ENCODE measurements at places on chromosomes 2 and 18. TPM values are rescaled to one million over a fixed set of nuclear protein-coding genes. Genes with fewer than 3 reads are reported as not detected.

Gene MOCOS
- total RNA-seq = 1.3 TPM

Gene LOXL3
- total RNA-seq = 64.2 TPM

GRCh38 chr2:9213477-9214051 is 7.0 kb downstream of the ASAP2 start:
- peaks cover 13% of the 10 kb centered on the region for H3K4me1 ChIP-seq
- no peak for DNase-seq
- H3K27ac ChIP-seq = no peak overlapping the region
- H3K27me3 ChIP-seq = no peaks in the 10 kb centered on the region
- H3K36me3 ChIP-seq = no peaks in the 10 kb centered on the region
- no peak overlapping the region for H3K4me3 ChIP-seq

Gene DLX2
- 1.4 TPM for total RNA-seq

DNA sequence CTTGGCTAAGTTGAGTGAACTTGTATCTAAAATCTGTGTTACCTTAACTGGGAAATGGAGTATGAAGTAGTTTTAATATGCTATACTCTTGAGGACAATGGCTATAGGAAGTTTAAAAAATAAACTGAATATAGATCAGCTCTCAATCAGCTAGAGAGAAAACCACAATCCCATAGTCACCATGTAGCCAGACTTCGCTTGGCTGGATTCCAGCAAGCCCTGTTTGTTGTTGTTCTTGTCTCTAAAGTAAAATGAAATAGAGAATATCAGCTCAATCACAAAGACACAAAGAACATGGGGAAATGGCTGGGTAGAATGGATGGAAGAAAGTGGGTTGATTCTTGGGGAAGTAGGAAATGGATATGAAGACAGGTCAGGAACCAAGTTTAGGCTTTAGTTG is 234.9 kb downstream of the PHLPP1 start:
- no peaks in the 10 kb centered on the region for H3K4me1 ChIP-seq
- H3K4me3 ChIP-seq = no peak overlapping the region

Gene KCNK3
- total RNA-seq = 21.7 TPM

Gene XPO1
- total RNA-seq = 103 TPM

Gene PDE11A
- total RNA-seq = 0.27 TPM

Gene GLI2
- total RNA-seq = 3.9 TPM

GRCh38 chr2:25879133-25879730 is 945 bp upstream of the ASXL2 start:
- H3K36me3 ChIP-seq = no peaks in the 10 kb centered on the region
- peaks cover 5% of the 10 kb centered on the region for H3K4me1 ChIP-seq
- H3K4me3 ChIP-seq = peak overlapping the region; percentile 86
- peak overlapping the region; percentile 90 for H3K27ac ChIP-seq

Gene DSC3
- total RNA-seq = 0.47 TPM

GRCh38 chr18:28425886-28426285 is 249.0 kb upstream of the CDH2 start:
- H3K4me3 ChIP-seq = no peak overlapping the region
- H3K4me1 ChIP-seq = no peaks in the 10 kb centered on the region
- H3K36me3 ChIP-seq = peaks cover 9% of the 10 kb centered on the region
- H3K27ac ChIP-seq = no peak overlapping the region
- DNase-seq = no peak
- no peaks in the 10 kb centered on the region for H3K27me3 ChIP-seq

Gene C2orf92
- 19.6 TPM for total RNA-seq

Gene ONECUT2
- 230 TPM for total RNA-seq

Gene NLRC4
- not detected for total RNA-seq

DNA sequence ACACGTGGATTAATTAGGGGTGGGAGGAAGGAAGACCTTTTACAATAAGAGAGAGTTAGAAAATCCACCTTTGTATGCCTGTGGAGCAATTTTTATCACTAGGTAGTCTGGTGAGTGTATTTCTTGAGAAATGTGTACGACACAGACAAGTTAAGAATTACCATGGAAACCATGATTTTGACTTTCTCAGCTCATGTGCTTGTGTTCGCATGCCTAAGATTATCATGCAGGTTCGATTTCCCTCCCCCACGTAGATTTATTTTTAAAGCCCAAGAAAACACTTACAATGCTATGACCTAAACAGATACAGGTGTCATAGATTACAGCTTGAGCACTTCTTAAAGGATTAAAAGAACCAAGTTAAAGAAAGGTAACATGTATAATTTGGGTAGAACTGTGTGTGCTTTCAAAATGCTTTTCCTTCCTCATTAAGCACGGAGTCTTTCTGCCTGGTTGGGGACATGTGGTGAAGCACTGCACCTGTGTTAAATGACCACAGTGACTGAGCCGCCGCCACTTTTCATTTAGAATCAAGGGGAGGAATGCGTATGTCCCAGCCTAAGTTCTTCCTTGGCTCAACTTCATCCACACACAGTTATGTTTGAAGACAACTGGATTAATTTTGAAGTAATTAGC is 16.6 kb downstream of the SERTAD2 start:
- H3K4me3 ChIP-seq = no peak overlapping the region
- peaks cover 72% of the 10 kb centered on the region for H3K4me1 ChIP-seq
- H3K36me3 ChIP-seq = no peaks in the 10 kb centered on the region
- DNase-seq = no peak

DNA sequence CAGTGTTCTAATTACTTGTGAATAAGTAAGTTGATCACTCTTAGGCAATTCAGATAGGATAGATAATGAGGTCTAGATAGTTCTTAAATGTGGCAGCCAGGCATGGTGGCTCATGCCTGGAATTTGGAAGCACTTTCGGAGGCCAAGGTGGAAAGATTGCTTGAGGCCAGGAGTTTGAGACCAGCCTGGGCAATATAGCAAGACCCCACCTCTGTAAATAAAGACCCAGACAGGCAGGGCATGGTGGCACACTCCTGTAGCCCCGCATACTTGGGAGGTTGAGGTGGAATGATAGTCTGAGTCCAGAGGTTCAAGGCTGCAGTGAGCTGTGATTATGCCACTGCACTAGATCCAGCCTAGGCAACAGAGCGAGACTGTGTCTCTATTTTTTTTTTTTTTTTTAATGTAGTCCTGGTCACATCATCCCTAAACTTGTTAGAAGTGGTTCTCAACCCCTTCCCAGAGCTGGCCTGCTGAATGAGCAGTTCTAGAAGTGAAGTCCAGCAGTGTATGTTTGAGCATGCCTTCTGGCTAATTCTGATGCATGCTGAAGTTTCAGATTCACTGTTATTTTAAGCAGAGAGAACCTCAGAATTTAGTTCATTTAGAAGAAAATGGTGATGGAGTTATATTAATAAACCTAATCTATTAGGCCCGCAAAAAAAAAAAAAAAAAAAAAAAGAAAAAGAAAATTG is 306.2 kb downstream of the PRKCE start:
- DNase-seq = no peak
- H3K27me3 ChIP-seq = peaks cover 2% of the 10 kb centered on the region
- no peak overlapping the region for H3K4me3 ChIP-seq
- no peak overlapping the region for H3K27ac ChIP-seq
- H3K4me1 ChIP-seq = peaks cover 17% of the 10 kb centered on the region
- no peaks in the 10 kb centered on the region for H3K36me3 ChIP-seq

Gene REG1A
- total RNA-seq = 1.1 TPM

DNA sequence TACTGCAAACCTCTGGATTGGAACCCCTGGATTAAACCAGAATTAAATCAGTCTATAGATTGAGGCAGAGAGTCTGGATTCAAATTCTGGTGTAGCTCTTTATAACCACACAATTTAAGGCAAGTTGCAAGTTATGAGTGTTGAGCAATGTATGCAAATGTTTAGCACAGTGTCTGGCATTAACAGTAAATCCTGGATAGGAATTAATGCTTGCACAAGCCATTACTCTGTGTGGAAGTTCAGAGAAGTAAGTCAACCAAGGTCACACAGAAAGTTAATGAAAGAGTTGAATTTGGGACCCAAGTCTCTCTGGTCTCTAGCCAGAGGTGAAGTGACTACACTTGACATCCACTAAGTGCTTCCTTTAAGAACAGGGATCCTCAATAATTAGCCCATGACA is 2.0 kb upstream of the MARCO start:
- no peak overlapping the region for H3K4me3 ChIP-seq
- no peaks in the 10 kb centered on the region for H3K4me1 ChIP-seq
- H3K27me3 ChIP-seq = no peaks in the 10 kb centered on the region
- no peak overlapping the region for H3K27ac ChIP-seq

- no peaks in the 10 kb centered on the region for H3K36me3 ChIP-seq
- peaks cover 14% of the 10 kb centered on the region for H3K4me1 ChIP-seq
- no peak overlapping the region for H3K27ac ChIP-seq
- H3K4me3 ChIP-seq = no peak overlapping the region
- DNase-seq = no peak
These were observed 11.4 kb upstream of the NR4A2 start for GRCh38 chr2:156343940-156344301.

Gene DNAJC5G
- total RNA-seq = not detected

GRCh38 chr2:119338272-119338671 is 28.4 kb downstream of the C2orf76 start:
- peaks cover 7% of the 10 kb centered on the region for H3K4me1 ChIP-seq
- H3K27ac ChIP-seq = no peak overlapping the region
- H3K27me3 ChIP-seq = no peaks in the 10 kb centered on the region
- no peak overlapping the region for H3K4me3 ChIP-seq

Gene POTEI
- 1.4 TPM for total RNA-seq

Gene TPO
- not detected for total RNA-seq

- H3K36me3 ChIP-seq = peaks cover 12% of the 10 kb centered on the region
- no peaks in the 10 kb centered on the region for H3K4me1 ChIP-seq
- no peak for DNase-seq
- peak overlapping the region; percentile 46 for H3K27ac ChIP-seq
- no peaks in the 10 kb centered on the region for H3K27me3 ChIP-seq
These were observed 42.4 kb downstream of the THADA start for GRCh38 chr2:43553341-43553855.

GRCh38 chr18:51171625-51172259 is 25.7 kb downstream of the MEX3C start:
- no peak overlapping the region for H3K4me3 ChIP-seq
- no peak for DNase-seq
- no peak overlapping the region for H3K27ac ChIP-seq
- H3K4me1 ChIP-seq = no peaks in the 10 kb centered on the region
- no peaks in the 10 kb centered on the region for H3K27me3 ChIP-seq
- peaks cover 6% of the 10 kb centered on the region for H3K36me3 ChIP-seq

Gene TET3
- total RNA-seq = 92.4 TPM
